ENCODE measurements at places on chromosomes 3 and 15. TPM values are rescaled to one million over a fixed set of nuclear protein-coding genes. Genes with fewer than 3 reads are reported as not detected.

Gene IL17RC
- 50.9 TPM for total RNA-seq

Gene TM2D3
- 21.3 TPM for total RNA-seq

Gene SEMA3G
- under 0.01 TPM for total RNA-seq

Gene GTF2A2
- total RNA-seq = 26.6 TPM

Gene MST1
- 10.1 TPM for total RNA-seq

Gene EIF2B5
- total RNA-seq = 22.2 TPM

Gene VIPR1
- total RNA-seq = 8.5 TPM

Gene FBXW12
- total RNA-seq = not detected

Gene MAP4
- total RNA-seq = 134 TPM

Gene SLC7A14
- 2.0 TPM for total RNA-seq

Gene GMPS
- 50.7 TPM for total RNA-seq

Gene UROC1
- total RNA-seq = not detected

Gene GOLGA8K
- total RNA-seq = not detected

Gene PEX5L
- not detected for total RNA-seq

Gene ZIC4
- not detected for total RNA-seq

Gene CYP1A1
- 2.1 TPM for total RNA-seq

Gene PPM1L
- 0.72 TPM for total RNA-seq

Gene POU1F1
- total RNA-seq = not detected

Gene CHRNA5
- total RNA-seq = 0.49 TPM

Gene TTLL13
- total RNA-seq = not detected

Gene FBN1
- 1,039 TPM for total RNA-seq

Gene AP2M1
- total RNA-seq = 429 TPM

Gene ATP10A
- total RNA-seq = 0.97 TPM

Gene PEX11A
- total RNA-seq = 3.2 TPM

Gene TP63
- total RNA-seq = under 0.01 TPM

Gene GPR149
- total RNA-seq = not detected
